SJCRH30 (cell line): ENCODE measurements at places on chromosomes 12 and 14. TPM values are rescaled to one million over a fixed set of nuclear protein-coding genes. Genes with fewer than 3 reads are reported as not detected.

TAS2R13 gene
- 0.71 and 1.3 TPM in 2 replicates for total RNA-seq

PTPRO gene
- total RNA-seq: 0.15 and 0.22 TPM in 2 replicates

PRB2 gene
- not detected in 2 replicates for total RNA-seq

PAH gene
- not detected in 2 replicates for total RNA-seq

TC2N gene
- total RNA-seq: 0.26 and 0.41 TPM in 2 replicates

LALBA gene
- total RNA-seq: not detected in 2 replicates

TAS2R42 gene
- total RNA-seq: not detected in 2 replicates

SVOP gene
- not detected in 2 replicates for total RNA-seq

OVCH1 gene
- total RNA-seq: 0.45 and 0.76 TPM in 2 replicates

KRT3 gene
- total RNA-seq: not detected in 2 replicates

WNT5B gene
- total RNA-seq: 50.2 and 51.8 TPM in 2 replicates

FLRT2 gene
- total RNA-seq: 22.7 and 23.5 TPM in 2 replicates

RAB15 gene
- total RNA-seq: 17.6 and 21.6 TPM in 2 replicates

SSTR1 gene
- total RNA-seq: not detected in 2 replicates

GUCY2C gene
- total RNA-seq: not detected in 2 replicates

NRIP2 gene
- total RNA-seq: 1.7 and 1.8 TPM in 2 replicates

ZCRB1 gene
- 68.0 and 73.7 TPM in 2 replicates for total RNA-seq

PKP2 gene
- 3.5 and 5.1 TPM in 2 replicates for total RNA-seq

AMN gene
- not detected in 2 replicates for total RNA-seq

DEGS2 gene
- 0.03 TPM in 1 of 2 replicates, not detected in the other for total RNA-seq

HNF1A gene
- 0.04 and 0.10 TPM in 2 replicates for total RNA-seq

LTBP2 gene
- 0.61 and 0.84 TPM in 2 replicates for total RNA-seq

PNMA1 gene
- 11.0 and 11.3 TPM in 2 replicates for total RNA-seq

HOTAIR gene
- 1.0 and 1.5 TPM in 2 replicates for total RNA-seq

DYRK2 gene
- total RNA-seq: 51.6 and 58.2 TPM in 2 replicates

TMEM260 gene
- 14.6 and 18.1 TPM in 2 replicates for total RNA-seq

IFNG-AS1 gene
- total RNA-seq: not detected in 2 replicates

VSIG10 gene
- total RNA-seq: 18.0 and 24.3 TPM in 2 replicates

SOX5 gene
- total RNA-seq: 11.0 and 13.7 TPM in 2 replicates
